Stimulated activated CD8-positive, alpha-beta memory T cell treated with anti-CD3 and anti-CD28 coated beads, Interleukin-7, amount 100 ng/mL, for 1 hour (primary cell): ENCODE measurements at places on chromosomes 3 and 15.

DNA sequence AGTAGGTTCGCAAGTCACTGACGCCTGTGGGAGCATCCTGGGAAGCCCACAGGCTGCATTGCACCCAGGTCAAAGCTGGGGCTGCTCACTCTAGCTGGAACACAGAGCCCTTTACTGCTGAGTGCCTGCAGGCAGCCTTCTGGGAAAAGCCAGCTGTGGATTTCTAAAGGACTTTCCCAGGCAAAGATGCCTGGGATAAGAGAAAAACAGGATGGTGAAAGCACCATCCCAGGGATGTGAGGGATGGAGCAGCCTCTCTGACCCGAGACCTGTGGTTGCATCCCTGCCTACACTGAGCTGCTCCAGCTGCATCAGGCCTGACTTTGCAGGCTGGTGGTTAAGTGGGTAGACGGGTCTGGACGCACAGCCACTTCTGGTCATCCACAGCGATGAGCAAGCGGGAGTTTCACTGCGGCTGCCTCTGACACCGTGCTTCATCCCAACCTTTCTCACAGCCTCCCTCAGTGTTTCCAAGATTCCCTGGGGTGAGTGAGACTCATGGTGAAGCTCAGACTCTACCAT, 52.5 kb upstream of the AMOTL2 start:
- DNase-seq: no peak

- DNase-seq: no peak
Observed at GRCh38 chr3:190695225-190695624, 167.3 kb downstream of the GMNC start.

DNA sequence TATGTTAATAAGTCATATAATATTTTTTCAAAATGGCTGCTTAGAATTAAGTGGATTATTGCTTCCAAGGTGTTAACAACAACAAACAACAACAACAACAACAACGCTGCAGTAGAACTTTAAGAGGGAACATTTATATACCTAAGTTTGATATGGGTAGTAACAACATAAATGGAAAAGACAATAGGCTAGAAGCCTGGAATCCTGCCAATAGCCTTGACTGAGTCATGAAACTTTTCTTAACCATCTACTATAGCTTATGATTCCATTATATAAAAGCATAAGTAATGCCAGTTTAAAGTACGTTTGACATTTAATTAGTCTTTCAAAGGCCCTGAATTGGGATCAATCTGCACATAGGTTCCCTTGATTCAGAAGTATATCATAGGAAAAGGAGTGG, 31.2 kb downstream of the SATB1 start:
- no peak for DNase-seq

DNA sequence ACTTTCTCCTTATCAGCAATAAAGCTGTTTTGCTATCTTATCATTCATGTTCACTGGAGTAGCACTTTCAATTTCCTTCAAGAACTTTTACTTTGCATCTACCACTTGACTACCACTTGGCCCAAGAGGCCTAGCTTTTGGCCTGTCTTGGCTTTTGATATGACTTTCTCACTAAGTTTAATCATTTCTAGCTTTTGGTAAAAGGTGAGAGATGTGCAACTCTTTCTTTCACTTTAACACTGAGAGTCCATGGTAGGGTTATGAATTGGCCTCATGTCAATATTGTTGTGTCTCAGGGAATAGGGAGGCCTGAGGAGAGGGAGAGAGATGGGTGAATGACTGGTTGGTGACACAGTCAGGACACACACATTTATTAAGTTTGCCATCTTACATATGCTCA, 31.0 kb upstream of the FAM3D start:
- DNase-seq: no peak

- DNase-seq: no peak
Observed at GRCh38 chr3:152243721-152244516, 24.8 kb upstream of the MBNL1 start.

GRCh38 chr3:57556459-57557084, 498 bp downstream of the PDE12 start:
- no peak for DNase-seq

GRCh38 chr3:183927059-183927458, 42.4 kb upstream of the PARL start:
- no peak for DNase-seq

GRCh38 chr3:164095279-164095678, 983.0 kb downstream of the SI start:
- DNase-seq: no peak

DNA sequence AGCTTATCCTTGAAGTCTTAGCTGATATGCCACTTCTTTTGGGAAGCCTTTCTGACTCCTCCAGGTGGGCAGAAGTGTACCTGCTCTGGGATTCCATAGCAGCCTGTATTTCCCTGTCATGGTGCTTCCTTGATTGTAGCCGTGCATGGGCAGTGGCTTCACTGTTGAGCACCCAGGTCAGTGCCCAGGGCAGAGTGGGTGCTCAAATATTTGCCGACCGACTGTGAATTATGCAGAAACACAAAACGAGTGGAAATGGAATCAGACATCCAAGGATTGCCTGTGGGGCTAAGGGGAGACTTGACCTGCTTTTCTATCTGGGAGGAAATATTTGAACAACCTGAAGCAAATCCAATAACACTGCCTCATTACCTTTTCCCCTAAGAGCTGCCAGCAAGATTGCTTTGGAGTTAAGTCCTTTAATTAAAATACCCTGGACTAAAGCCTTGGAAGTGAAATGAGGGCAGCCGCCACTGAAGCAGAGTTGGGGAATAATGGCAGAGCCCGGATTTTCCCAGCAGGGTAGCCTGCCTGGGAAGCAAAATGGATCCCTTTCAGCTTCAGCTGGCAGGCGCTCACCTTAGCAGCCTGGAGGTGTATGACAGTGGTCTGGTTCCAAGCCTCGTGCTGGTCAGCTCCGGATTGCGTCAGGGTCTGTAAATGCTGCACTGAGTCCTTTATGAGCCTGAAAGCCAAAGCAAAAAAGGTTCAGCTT, 14.9 kb downstream of the ACOX2 start:
- no peak for DNase-seq

- no peak for DNase-seq
Observed at GRCh38 chr3:149245738-149246451, 24.3 kb upstream of the CP start.

- no peak for DNase-seq
Observed at GRCh38 chr3:196641333-196642054, 2.0 kb downstream of the NRROS start.

- DNase-seq: no peak
Observed at GRCh38 chr3:118949113-118949760, 85.4 kb downstream of the IGSF11 start.

DNA sequence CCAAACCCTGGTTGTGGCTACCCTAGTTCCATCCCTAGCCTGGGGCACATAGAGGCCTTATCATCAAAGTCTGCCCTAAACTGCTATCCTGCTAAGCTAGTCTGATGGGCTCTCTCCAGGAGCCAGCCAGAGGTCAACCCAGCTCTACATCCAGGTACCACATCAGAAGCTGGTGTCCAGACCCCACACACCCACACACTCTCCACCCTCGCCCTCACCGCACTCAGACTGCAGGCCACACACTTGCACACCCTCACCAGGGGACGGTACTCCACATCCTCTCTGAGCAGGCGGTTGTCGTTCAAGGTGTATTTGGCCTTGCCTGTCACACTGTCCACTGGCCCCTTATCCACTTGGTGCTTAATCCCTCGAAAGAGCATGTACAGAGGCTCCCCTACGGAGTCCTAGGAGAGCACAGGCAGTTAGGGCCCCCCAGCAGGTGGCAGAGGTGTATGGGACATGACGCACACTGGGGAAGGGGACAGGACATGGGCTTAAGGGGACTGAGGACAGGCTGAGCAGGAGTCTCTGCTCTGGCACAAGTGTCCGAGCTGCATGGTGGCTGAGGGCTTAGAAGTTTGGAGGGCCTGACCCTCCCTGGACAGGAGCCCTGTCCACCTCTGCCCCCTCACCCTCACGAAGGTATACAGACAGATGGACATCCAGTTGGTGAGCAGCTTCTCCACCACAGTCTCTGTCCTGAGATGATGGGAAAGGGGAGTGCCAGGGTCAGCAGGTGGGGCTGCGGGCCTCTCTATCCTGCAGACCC, 18.1 kb downstream of the PLXNB1 start:
- DNase-seq: no peak

DNA sequence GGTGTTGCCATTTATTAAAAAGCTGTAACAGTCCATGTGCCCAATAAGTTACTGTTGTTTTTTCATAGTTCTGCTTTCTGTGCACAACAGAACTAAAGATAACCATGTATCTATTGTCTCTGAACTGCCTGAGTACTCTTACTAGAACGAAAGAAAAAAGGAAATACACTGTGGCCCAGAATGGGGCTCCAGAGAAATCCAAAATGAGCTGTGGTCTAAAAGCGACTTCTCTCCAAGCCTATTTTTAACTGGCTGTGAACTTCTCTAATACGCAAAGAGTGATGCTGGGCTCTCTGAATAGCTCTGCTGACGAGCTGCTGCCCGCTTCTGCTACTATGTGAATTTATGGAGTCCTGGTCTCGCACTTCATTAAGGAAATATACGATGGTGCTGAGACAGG, 56.2 kb upstream of the LPP start:
- no peak for DNase-seq

- no peak for DNase-seq
Observed at GRCh38 chr3:10371167-10371566, 50.3 kb upstream of the SEC13 start.

- DNase-seq: no peak
Observed at GRCh38 chr3:65955792-65956477, 82.8 kb downstream of the MAGI1 start.

DNA sequence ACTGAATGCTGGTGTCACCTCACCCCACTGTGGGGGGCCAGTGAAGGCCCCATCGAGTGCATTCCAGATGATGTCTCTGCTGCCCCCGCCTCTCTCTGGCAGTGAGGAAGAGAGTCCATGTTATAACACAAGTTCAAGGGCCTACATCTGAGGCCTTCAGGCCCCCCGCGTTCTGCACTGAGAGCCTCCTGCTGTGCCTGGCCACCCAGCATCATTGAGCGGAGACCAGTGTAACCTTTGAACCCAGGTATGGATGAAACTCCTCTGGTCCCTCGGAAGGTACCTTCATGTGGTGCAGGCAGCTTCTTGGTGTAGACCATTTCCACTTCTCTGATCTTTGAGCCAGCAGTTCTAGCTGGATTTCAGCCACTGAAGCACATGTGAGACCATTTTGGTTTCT, 324.9 kb downstream of the OCA2 start:
- DNase-seq: no peak

- no peak for DNase-seq
Observed at GRCh38 chr3:155312781-155313180, 19.3 kb upstream of the STRIT1 start.

DNA sequence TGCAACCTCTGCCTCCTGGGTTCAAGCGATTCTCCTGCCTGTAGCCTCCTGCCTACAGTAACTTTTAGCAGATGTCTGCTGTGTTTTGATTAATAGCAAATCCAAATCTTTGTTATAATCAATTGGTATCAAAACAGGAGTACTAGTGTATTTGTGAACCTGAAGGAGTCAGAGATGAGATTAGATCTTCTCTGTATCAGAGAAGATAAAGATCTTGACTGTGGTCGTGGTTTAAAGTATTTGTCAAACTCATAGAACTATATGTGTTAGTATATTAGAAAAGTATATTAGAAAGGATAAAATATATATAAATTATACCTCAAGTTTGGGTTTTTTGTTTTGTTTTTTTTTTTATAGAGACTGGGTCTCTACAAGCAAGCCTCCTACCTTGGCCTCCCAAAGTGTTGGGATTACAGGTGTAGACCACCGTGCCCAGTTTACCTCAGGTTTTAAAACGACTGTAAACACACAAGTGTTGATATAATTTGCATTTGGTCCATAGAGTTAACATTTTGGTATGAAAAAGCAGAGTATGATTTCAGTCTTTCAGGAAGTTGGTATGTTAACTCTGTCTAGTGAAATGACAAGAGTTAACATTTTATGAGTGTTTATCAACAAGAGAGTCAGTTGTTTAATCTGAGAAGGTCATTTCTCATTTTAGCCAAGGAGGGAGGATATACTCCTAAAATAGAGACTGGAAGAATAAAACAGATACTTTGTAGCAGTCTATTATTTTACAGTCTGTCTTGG, 18.3 kb downstream of the RTF1 start:
- no peak for DNase-seq

- no peak for DNase-seq
Observed at GRCh38 chr15:88401251-88401995, 65.8 kb downstream of the MRPL46 start.

GRCh38 chr3:197432384-197433127, 123.2 kb downstream of the BDH1 start:
- DNase-seq: no peak

DNA sequence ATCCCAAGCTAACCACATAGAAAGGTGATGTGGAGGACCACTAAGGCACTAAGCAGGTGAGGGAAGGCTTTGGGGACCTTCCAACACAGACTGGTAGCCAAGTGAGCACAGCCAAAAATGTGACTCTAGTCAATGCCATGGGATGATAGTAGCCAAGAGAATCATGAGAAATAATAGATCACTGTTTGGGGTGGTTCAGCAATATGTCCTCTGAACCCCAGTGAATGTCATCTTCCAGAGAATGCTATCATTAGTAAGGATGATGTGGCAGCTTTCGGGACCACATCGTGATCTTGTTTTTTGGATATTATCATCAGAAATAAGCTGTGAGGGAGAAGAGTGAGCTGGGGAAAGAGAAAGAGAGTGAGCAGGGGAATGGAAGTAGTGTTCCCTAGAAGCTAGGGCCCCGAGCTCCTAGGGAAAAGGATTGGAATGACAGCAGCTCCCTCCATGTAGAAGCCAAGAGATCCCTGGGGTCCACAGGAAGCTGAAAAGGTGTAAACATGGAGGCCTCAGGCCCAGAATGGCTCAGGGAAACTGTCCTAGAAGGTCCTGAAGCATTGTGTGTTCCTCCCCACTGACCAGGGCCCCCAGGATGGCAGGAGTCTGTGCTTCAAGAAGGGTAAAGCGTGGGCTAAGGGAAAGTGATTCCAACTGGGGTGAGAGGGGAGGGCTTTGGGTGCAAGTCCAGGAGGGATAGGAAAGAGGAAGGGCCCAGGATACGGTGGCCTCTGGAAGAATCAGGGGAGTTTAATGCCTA, 56.6 kb upstream of the KLF13 start:
- no peak for DNase-seq

GRCh38 chr3:179860275-179861107, 176.2 kb downstream of the PEX5L start:
- no peak for DNase-seq

- DNase-seq: no peak
Observed at GRCh38 chr3:12579456-12579855, 22.6 kb downstream of the MKRN2 start.

- DNase-seq: no peak
Observed at GRCh38 chr15:63107895-63108546, 13.6 kb upstream of the LACTB start.
